ENCODE measurements at places on chromosomes 16 and 17.

GRCh38 chr17:6191405-6192324 is 121.5 kb downstream of the WSCD1 start:
- DNase-seq = no peak

- DNase-seq = no peak
Observed at GRCh38 chr17:19646788-19647696, 1.5 kb upstream of the ALDH3A2 start.

GRCh38 chr17:26773189-26774188 is 520.4 kb upstream of the WSB1 start:
- DNase-seq = no peak

DNA sequence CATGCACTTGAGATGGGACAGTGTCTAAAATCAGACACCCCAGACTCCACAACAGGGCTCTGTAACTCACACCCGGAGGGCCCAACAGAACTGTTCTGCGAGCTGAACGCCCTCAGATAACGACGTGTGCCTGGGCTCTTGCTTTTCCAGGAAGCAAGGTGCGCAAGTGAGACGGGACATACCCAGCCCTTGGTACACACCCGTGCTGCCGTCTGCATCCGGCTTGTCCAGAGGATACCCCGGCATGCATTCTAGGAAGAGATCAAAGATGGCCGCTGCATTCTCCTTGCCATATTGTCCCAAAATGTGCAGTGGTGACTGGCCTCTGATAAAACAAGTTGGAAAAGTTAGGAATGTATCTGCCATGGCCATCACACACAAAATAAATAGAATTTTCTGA is 29.4 kb downstream of the CYB5D2 start:
- DNase-seq = no peak

- no peak for DNase-seq
Observed at GRCh38 chr16:10617662-10618420, 37.4 kb upstream of the EMP2 start.

DNA sequence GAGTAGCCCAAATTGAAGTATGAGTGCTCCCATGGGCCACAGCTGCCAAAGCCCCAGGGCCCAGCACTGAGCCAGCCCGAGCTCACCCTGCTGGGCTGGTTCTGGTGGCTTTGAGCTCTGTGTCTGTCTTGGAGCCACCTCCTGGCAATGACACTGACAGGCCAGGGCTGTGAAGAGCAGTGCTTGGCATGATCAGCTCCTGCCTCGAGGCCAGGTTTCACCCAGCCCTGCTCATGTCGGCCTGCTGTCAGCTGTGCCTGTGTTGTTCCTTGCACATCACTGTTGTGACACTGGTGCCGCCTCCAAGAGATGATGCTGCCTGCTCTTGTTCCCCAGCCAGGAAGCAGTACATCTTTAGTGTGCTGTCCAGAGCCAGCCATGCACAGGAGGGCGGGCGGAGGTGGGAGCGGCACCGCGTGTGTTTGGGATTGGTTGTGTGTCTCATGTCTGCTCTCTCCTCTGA is 26.0 kb downstream of the PLD6 start:
- DNase-seq = no peak

DNA sequence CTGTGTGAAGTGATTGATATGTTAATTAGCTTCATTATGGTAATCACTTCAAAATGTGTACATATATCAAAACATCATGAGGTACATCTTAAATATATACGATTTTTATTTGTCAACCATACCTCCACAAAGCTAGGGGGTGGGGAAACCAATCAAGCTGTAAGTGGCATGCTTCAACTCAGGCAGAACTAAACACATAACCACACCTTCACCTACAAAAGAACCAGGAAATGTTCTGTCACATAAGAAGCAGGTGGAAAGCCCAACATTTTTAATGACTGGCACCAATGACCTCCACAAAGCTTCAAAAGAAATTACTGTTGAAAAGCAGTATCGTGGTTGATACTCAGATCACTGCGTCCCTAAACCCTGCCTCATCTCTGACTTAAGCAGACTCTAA is 867.7 kb upstream of the EEF2KMT start:
- DNase-seq = no peak

GRCh38 chr16:76193906-76194615 is 83.1 kb upstream of the CNTNAP4 start:
- no peak for DNase-seq

DNA sequence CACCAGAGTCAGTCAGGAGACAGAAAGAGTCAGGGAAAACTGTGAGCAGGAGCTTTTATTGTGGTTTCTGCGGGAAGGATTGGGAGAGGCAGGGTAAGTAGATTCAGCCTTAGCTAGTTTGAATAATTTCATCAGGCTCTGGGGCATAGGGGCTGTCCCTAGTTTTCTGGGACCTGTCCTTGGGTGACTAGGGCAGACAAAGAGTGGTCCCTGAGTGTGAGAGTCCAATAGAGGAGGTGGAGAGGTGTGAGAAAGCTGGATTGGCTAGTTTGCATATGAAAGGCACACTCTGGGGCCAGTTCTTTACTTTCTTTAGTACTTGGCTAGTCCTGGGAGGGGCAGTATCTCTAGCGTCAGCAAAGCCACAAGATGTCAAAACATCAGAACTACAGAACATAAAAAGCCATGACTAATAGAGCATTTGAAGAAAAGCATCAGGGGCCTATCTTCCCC is 255.6 kb downstream of the HS3ST3A1 start:
- DNase-seq = no peak

DNA sequence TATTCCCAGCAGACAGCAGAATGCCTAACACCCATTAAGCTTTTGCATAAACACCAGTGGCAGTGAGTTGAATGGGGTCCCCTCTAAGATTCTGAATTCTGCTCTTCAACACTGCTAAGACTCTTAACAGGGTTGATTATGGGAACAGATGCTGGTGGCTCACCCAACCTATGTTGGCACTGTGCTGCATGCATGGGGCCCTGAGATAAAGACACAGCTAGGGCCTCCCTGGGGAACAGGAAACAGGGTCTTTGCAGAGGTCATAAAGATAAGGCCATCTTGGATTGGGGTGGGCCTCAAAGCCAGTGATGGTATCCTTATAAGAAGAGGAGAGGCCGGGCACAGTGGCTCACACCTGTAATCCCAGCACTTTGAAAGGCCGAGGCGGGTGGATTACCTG is 190.8 kb downstream of the SLC39A11 start:
- no peak for DNase-seq

DNA sequence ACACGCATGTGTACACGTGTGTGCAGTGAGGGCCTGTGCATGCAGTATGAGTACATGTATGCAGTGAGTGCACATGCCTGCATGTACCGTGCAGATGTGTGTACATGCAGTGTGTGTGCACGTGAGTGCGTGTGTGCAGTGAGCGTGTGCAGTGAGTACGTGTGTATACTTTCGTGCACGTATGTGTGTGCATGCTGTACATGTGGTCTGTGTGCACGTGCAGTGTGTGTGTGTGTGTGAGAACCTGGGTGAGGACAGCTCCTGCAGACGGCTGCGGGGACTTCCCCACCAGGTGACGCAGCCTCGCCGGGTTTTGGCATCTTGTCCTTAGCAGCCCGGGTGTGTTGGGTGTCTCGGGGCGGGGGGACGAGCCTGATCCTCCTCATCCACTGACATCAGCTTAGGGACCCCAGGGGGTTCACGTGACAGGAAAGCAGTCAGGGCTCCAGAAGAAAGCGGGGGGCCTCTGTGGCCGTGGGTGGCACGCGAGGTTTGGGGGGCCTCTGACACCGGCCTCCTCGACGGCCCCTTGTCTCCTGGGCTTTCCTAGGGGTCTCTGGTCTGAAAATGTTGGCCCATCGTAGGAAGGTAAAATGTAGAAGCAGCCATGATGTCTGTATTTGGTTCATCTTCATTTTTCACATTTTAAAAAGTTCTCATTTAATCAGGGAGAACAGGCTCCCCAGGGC is 119.6 kb upstream of the ZNF750 start:
- no peak for DNase-seq
